ENCODE measurements at places on chromosomes 2 and 18.

- no peak for DNase-seq
These were observed 322.1 kb upstream of the THUMPD2 start for GRCh38 chr2:40101131-40101575.

DNA sequence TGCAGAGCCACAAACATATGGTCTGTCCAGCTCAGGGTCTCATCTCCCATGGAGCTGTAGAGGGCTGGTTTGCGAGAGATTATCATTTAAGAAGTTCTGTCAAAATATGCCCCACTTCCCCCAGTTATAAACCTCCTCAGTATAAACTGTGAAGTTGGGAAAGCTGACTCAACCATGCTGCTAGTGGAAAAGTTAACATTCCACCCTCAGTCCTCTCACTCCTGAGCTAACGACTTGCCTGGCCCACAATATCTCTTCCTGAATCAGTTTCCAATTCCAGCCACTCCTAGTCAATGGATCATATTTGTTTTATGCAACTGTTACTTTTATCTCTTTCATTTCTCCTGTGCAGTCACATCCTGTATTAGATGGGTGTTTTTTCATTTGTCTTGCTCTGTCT lies 326.2 kb downstream of the SETBP1 start:
- no peak for DNase-seq

DNA sequence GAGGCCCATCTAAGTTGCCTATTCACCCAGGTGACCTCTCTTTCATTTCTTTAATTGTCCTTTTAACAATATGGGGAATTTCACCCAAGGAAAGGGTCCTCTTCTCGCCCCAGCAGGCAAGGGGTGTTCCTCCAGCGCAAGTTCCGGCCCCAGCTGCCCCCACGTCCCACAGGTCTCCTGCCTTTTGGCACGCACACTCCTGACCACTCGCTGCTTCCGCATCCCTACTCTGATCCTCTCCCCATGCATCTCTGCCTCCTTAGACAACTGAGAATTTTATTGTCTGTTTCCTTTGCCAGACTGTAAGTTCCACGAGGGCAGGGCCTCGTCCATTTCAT lies 684 bp upstream of the ARPC2 start:
- no peak for DNase-seq

- DNase-seq, result no peak
These were observed 96.4 kb downstream of the CERS6 start for GRCh38 chr2:168552450-168552856.

DNA sequence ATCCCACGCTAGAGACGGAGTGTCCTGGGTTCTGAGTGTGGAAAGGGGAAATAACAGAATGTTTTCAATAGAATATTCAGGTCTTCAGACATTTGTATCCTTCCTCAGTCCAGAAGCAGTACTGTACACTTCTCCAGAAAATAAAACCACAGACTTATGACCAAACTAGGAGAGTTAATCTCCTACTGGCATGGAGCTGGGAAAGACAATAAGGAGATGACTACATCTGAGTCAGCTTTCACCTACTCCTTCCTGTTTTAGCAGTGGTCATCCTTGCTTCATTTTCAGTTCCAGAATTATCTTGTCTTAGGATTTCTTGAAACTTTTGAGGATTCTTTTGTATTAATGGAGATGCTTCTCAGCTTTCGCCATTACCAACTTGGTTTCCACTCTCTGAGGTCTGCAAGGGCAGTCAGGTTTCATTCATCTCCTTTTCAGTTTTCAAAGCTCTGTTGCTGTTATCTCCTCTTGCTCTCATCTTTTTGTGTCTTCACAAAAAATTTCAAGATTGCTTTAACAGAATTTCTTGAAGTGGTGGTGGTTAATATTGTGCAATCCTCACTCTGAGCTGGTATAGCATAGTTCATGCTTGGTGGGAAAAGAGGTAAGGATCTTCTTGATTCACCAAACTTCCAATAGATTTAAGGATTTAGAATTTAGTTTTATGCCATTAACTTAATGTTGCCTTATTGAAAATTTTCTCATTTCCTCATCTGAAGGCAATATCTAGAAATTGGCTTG lies 23.7 kb upstream of the NR4A2 start:
- no peak for DNase-seq

- no peak for DNase-seq
These were observed 56.1 kb downstream of the MSH2 start for GRCh38 chr2:47459021-47459420.

DNA sequence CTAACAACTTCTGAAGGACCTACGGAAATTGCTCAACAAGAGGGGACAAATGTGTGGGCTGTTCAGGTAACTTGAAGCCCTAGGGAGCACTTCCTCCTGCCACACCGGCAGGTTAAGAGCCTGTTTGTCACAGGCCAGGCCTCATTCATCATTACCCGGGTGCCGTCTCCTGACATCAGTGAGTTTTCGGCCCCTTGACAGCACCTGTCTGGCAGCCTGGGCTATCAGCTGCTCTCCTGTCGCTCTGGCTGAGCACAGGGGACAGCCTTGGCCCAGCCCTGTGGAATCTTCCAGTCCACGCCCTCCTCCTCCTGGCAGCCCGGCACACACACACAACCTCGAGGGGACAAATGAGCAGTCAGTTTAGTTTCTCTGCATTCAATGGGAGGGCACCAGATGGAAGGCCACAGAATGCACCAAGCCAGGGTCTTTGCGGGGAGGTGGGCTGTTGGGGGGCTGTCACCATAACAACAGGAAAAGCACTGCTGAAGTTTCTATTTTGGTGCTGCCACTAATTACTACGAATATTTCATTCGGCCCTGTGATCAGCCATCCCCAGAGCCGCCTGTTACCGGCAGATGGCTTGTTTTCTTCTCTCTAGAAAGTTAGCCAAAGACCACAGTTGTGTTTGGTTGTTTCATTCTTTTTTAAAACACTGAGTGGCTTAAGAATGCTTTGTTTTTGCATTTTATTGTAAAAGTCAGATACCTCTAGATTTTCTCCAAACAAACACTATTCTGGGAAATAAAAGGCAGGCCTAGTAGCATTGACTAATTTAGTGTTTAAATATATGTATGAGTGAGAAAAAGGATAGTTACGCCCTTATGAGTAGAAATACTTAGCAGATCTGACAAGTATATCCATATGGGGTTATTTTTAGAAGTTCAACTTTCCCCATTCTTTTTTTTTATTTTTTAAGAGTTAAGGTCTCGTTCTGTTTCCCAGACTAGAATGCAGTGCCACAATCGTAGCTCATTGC lies 189.9 kb upstream of the NDUFV2 start:
- no peak for DNase-seq

GRCh38 chr2:21381421-21381820 lies 257.7 kb downstream of the TDRD15 start:
- DNase-seq, result no peak

GRCh38 chr2:138373993-138374408 lies 127.6 kb upstream of the SPOPL start:
- no peak for DNase-seq

- no peak for DNase-seq
These were observed 52.6 kb downstream of the SLC40A1 start for GRCh38 chr2:189527812-189528592.

Data from stimulated activated CD4-positive, alpha-beta T cell treated with anti-CD3 and anti-CD28 coated beads, TNF-alpha, amount 100 ng/mL, for 48 hours (primary cell).